ENCODE measurements at places on chromosomes 16 and 17.

- DNase-seq, result no peak
Measured at GRCh38 chr17:59666235-59666634, 41.0 kb downstream of the PTRH2 start.

DNA sequence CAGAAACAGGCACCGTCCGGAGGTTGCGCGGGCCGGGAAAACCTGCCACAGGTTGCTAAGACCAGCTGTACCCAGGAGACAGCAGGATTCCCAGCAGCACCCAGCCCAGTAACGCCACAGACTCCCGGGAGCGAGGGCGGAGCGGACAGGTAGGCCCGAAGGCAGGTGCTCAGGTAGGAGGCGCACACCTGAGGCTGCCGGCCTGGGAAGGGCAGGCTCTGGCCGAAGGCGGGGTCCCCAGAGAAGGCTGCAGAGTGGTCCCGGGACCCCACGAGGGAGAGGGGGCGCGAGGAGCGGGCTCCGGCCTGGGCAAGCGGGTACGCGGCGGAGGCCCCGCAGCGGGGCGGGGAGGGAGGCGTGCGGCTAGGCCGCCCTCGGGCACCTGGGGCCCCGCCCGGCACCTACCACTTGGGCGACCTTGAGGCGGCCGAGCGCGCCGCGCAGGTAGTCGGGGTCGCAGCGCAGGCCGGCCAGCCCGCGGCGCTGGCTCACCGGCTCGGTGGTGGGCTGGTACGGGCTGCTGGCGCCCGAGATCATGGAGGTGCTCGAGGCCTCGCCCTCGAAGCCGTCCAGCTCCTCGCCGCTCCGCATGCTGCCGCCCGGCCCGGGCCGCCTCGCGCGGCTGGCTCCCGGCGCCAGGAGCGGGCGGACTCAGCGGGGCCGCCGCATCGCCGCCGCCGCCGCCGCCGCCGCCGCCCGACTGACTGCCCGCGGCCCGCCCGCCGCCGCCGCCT, 441 bp downstream of the CMTM4 start:
- DNase-seq, result no peak

DNA sequence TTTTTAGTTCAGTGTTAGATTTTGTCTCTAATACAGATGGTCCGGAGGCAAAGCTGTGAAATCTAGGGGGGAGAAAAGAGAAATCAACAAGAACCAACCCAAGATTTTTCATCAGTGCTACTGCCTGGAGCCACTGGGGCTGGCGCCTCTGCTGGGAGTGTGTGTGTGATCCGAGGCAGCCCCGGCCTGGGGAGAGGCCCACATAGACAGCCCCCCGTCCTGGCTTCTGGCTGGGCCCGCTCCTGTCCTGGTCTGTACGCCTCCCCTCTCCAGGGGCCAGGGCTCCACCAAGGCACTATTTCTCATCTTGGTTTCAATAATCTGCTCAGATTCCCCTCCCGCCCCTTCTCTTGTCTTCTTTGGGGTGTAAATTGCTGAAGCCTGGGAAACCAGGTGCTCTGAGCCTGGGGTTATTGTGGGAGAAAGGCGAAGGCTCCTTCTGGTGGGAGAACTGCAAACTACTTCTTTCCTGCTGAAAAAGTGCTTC, 7.8 kb downstream of the BAHCC1 start:
- DNase-seq, result peak; percentile 59

GRCh38 chr16:445566-445965, 20.1 kb downstream of the RAB11FIP3 start:
- no peak for DNase-seq

GRCh38 chr16:2962334-2963073, 1.6 kb upstream of the KREMEN2 start:
- DNase-seq, result no peak

- DNase-seq, result no peak
Measured at GRCh38 chr17:34156401-34156740, 98.7 kb upstream of the CCL2 start.
